Activated T-helper 1 cell treated with Interleukin-2 at 50 U/mL for 16 hours (primary cell): ENCODE measurements at places on chromosomes 2 and 18.

GRCh38 chr2:181218401-181218821 is 238.0 kb downstream of the UBE2E3 start:
- DNase-seq: no peak

DNA sequence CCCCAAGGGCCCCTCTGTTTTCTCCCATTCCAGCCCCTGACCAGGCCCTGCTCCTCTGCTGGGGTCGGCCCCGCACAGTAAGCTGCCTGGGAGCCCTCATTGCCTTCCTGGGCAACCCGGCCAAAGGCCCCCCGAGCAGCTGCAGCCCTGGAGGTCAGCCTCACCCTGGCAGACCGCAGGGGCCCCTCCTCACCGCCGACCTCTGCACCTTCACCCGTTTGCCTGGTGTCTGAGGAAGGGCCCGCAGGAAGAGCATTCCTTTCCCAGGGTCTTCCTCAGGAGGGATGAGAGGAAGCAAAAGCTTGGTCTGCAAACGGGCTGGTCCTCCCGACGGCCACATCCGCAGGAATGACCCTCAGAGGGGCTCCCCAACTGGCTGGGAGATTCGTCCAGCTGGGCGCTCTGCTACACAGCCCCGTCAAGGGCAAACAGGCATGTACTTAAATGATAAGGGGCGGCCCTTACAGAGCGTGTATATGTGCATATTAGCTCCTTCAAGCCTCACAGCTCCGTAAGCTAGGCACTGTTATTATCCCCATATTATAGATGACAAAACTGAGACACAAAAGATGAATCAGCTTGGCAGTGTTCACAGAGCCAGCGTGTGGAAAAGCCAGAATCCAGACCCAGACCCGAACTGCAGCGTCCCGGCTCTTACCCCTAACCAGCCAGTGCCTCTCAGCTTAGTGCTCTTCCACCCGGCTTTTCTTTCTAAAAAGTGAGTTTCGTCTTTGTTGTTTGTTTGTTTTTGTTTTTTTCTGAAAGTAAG is 52.8 kb downstream of the SLC4A1AP start:
- DNase-seq: no peak

GRCh38 chr2:163252199-163252598 is 413.6 kb upstream of the KCNH7 start:
- DNase-seq: no peak

GRCh38 chr2:114261366-114261765 is 181.1 kb upstream of the DPP10 start:
- DNase-seq: no peak

DNA sequence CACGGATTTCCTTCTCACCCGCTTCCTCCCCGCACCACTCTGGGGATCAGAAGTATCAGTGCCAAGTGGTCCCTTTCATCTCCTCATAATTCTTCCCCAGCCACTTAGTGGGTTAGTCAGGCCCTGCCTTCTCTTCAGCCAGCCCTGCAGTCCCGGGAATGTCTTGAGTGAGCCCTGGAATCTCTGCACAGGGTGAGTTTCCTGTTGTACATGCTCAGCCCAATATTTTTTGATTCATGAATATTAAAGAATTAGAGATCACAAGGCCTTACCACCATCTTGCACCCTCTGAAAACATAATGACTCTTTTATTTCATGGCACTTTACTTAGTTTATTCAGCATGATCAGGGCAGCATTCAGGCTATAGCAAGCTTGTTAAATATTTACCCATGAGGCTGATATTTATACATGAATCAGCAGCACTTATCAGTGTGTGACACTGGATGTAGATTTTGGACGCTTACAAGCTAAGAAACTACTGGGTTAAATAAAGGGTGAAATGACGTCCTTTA is 159.4 kb upstream of the FOSL2 start:
- no peak for DNase-seq

GRCh38 chr18:74654638-74655037 is 57.0 kb downstream of the ZNF407 start:
- no peak for DNase-seq

GRCh38 chr2:178241844-178242551 is 47.7 kb downstream of the OSBPL6 start:
- DNase-seq: no peak
